Esophagus squamous epithelium (tissue), 5 donors: ENCODE measurements at places on chromosomes 7 and 10.

GRCh38 chr10:1120306-1120705 is 64.1 kb downstream of the WDR37 start:
- no peak for DNase-seq

DNA sequence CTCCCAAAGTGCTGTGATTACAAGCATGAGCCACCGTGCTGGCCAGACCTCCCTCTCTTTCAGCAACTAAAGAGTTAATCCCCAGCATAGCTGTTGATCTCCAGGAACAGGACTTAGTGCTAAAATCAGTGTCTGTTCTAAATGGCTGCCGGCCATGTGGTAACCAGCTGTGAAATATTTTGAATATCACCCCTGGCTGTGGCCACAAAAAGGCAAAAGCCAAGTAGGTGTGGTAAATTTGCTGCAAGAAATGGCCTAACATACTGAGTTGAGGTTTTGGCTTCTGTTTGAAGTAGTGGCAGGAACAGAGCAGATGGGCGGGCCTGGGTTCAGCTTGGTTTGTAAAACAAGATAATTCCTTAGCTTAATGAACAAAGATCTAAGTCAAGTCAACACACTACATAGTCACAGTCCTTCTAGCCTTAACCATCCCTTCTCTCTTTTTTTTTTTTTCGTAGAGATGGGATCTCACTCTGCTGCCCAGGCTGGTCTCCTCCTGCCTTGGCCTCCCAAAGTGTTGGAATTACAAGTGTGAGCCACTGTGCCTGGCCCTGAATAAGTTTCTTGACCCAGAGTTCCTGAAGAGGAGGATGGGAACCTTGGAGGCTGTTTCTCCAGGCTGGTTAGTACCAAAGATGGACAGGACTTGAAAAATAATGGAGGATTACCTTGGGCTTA is 22.7 kb upstream of the AGFG2 start:
- DNase-seq, result no peak

DNA sequence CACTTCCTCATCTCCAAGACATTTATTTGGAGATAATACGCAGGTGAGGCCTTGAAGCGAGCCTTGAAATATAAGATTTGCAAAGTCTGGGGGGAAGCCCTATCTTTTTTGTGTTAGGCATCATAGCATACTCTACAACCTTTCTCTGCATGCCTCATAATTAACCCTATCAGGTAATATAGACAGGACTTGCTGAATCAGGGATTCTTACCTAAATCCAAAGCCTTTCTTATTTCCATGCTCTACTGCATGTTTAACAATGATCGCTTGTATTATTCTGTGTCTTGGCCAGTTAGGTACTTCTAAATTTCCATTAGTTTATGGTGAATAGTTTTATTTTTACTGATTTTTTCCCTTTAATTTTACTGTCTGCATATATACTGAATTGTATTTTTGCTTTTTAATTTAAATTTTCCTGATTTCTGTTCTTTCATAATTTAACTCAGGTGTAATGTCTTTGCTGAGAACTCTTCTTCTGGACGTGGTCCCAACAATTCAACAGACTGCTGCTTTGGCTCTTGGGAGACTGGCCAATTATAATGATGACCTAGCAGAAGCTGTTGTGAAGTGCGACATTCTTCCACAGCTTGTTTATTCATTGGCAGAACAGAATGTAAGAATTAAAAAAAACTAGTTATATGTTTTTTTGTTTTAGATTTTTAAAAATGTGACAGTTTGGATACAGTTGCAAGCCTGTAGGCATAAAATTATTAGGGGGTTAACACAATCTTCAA is 19.3 kb downstream of the SPAG6 start:
- DNase-seq, result no peak

- no peak for DNase-seq
Measured at GRCh38 chr10:2619472-2619871, 447.9 kb upstream of the PFKP start.

DNA sequence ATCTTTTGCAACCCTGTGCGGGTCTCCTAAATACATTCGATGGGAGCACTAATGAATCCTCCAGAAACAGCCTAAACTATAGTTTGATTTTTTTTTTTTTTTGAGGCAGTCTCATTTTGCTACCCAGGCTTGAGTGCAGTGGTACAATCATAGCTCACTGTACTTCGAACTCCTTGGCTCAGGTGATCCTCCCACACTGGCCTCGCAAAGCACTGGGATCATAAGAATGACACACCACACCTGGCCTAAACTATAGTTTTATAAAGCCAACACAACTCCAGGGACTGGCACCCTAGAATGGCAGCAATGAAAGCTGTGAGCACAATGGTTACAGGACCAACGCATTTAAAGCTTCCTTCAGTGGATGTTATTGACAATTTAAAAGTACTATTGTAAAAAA is 14.5 kb upstream of the JMJD1C start:
- no peak for DNase-seq

GRCh38 chr7:114048386-114049235 is 129.8 kb upstream of the PPP1R3A start:
- DNase-seq, result no peak

DNA sequence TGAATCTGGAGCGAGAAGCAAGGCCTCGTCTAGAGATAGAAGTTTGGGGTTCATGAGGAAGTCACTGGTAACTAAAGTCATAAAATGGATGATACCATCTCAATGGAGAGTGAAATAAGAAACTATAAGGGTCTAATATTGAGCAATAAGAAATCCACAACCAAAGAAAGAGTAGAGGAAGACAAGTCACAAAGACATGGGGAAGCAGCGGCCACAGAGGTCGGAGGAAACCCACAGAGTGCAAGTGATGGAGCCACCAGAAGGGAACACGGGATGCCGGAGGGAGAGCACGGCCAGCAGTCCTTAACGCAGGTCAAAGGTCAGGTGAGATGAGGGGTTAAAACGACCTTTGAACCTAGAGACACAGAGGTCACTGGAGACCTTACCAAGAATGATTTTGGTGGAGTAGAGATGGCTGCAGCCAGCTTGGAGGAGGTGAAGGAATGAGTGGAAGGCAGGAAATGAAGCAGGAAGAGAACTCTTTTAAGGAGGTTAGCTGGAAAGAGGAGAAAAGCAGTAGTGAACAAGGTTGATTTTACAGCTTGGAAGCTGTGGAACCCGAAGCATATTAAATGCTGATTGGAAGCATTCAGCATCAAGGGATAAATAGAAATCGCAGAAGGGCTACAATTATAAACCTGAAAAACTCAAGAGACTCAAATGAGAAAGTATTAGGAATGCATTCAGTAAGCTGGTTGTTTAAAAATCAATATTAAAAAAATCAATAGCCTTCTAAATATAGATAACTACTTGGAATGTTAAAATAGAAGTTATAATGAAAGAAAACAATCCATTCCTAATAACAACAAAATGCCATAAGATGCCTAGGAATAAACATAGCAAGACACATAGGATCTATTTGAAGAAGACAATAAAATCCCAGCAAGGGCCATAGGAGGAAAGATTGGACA is 93.7 kb downstream of the SVOPL start:
- DNase-seq, result no peak

- DNase-seq, result no peak
Measured at GRCh38 chr7:100604976-100605911, 3.1 kb downstream of the PCOLCE start.

DNA sequence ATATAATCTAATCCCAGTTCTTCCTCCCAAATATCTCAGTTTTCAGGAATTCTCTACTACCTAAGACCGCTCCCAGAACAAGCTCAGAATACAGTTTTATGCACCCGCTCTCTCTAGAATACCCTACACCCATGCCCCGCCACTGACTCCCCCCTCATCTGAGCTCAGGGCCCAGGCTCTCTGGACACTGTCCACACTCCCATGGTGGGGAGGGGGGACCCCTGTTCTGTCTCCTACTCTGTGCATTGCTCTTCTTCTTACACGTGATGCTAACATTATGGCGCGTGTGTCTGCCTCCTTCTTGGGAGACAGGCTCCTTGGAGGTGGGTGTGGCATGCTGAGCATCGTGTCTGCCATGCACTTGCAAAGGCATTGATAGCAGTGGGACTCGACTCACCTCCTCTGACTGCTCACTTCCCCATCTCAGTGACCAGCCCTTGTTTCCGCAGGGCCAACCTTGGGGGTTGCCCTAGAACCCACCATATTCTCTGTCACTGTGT is 127.9 kb downstream of the TCERG1L start:
- no peak for DNase-seq

DNA sequence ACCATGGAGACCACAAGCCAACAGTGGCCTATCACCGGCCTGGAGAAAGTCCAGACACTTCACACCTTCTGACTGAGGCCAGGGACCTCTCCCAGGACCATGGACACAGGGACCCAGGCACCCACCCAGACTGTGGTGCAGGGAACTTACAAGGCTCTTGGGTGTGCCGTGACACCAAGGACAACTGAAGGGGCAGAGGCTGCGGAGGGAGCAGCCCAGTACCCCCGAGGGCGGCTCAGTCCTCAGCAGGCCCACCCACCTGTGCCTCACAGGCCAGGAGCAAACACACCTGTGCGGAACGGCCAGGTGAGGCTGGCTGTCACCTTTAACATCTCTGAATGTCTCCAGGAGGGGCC is 182.3 kb downstream of the MAD1L1 start:
- DNase-seq, result no peak

DNA sequence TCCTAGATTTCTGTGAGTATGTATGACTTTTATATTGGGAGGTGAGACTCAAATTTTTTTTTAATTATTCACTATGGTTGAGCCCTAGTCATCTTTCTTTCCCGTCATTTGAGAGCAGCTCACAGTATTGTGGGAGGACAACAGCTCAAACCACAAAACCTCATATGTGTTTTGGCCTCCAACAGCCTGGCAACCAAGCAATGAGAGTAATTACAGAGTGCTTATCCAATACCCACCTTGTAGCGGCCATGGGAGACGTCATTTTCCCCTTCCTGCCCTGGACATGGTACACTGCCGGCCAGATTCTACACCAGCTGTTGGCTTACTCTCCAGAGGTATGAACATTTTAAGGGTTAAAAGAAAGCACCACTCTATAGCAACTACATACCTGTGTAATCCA is 49.1 kb downstream of the DOCK4 start:
- DNase-seq, result no peak

GRCh38 chr10:118970770-118971169 is 58.7 kb upstream of the NANOS1 start:
- no peak for DNase-seq

DNA sequence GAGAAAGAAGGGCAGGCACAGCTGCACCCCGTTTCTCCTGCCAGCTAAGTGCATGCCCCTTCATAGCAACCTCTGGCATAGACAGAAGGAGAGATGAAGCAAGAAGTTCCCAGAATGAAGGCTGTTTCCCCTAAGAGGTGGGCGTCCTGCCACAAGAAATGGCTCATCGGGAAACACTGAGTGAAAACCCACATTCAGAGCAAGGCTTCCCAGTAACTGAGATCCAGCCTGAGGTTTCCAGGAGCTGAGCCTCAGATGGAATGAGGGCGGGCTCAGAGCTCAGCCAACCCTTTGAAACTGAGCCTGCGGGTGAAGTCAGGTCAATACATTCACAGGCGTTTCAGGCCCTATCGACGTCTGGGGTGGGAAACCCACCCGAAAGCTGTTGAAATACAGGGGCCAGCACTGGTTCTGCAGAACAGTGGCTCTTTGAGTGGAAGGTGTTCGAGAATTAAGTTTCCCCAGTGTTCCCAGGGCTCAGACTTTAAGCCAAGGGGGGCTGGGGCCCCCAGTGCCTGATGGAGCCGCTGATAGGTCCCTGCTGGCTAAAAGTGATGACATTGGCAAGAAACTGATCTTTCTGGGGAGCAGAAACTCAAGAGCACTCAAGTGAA is 510.2 kb downstream of the RPS24 start:
- no peak for DNase-seq

GRCh38 chr7:128781851-128782250 is 6.3 kb upstream of the OPN1SW start:
- DNase-seq, result no peak
